ENCODE measurements at places on chromosomes 11 and 22.

DNA sequence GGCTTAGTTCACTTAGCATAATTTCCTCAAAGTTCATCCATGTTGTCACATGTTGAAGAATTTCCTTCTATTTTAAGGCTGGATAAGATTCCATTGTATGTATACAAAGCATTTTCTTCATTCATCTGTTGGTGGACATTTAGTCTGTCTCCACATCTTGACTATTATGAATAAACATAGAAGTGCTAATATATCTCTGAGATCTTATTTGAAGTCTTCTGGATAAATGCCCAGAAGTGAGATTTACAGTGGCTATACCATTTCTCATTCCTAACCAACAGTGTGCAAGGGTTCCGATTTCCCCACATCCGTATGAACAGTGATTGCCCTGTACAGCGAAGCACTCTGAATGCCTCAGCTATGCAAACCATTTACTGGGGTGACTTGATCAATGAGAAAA is 6.6 kb upstream of the ZFTA start:
- DNase-seq = no peak

GRCh38 chr11:69427906-69428880 is 53.3 kb upstream of the LINC01488 start:
- no peak for DNase-seq

DNA sequence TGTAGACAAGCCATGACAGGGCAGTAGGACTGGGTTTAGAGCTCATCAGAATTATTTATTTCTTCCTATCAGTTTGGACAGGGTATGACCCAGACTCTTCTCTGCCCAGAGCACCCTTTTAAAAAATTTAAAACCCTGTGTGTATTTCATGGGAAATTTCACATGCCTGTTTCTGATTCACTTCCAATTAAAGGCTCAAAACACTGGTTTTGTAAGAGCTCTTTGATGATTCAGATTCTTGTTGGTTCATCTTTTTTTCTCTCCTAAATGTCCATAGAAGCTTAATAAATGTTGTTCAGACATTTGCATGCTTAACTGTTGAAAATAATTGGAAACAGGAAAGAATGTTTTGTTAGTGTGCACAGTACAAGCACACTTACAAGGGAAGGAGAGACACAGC is 13.8 kb downstream of the FLI1 start:
- DNase-seq = no peak

DNA sequence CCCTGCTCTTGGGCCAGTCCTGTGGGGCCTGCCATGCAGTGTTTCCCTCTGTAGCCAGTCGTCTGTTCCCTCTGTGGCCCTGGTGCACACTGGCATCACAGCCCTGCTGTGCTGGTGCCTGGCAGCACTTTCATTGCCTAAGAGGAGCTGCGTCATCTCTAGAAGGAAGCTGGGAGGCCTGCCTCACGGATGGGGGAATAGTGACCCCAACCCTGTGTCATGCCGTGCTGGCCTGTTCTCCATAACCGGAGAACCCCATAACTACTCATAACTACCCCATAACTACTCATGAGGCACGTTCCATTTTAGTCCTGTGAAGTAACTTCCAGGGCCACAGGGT is 14.0 kb downstream of the RAB36 start:
- DNase-seq = no peak

GRCh38 chr11:22670830-22671229 is 4.4 kb downstream of the GAS2 start:
- DNase-seq = no peak

DNA sequence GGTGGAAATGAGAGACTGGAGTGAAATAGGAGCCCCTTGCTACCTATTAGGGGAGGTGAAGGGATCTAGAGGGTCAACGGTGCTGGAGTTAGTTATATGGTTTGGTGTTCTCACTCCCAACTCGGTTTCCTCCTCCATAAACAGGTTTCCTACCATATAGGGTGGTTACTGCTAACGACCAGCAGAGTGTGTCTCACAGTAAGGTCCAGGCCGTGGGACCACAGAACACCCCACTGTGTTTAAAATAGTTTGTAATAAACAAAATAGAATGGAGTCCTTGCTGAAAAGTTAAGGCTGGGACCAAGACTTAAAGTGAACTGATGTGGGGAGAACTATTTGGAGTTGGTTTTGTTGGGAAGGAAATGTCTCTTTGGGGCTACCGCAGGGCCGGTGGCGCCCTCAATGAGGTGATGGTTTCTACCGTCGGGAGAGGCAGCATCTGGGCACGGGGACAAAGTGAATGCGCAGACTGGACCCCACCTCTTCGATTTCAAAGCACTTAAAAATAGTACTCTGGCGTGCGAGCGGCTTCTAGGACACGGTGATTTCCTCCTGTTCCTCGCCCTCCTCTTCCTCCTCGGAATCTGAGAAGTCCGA is 4.5 kb downstream of the DBX1 start:
- DNase-seq = no peak

DNA sequence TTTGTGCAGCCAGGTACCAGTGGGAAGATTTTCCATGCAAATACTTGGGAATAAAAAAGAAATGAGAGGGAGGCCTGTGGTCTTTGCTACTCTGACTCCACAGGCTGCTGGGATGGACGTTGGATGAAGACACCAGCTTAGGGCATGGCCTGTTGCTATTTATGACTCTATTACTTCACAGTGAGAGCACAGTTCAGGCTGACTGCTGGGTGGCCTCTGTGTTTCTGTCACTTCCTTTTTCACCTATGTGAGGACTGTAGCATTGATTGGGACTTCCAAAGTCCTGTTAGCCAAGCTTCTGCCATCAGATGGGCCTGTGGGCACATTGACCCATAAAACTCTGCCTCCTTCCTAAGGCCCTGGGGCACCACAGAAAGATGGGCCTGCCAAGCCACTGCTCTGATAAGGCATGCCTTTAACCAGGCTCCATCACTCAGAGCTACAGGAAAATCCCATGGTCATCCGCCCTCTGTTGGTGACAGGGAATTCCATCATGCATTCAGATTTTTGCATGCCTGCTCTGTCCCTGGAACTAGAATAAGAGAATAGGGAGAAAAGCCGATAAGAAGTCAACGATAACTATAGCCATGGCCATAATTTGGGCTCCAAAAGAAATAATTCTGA is 64.6 kb downstream of the KCNJ1 start:
- DNase-seq = no peak

- DNase-seq = peak; percentile 27
Measured at GRCh38 chr11:45252134-45252856, 33.8 kb downstream of the SYT13 start.

DNA sequence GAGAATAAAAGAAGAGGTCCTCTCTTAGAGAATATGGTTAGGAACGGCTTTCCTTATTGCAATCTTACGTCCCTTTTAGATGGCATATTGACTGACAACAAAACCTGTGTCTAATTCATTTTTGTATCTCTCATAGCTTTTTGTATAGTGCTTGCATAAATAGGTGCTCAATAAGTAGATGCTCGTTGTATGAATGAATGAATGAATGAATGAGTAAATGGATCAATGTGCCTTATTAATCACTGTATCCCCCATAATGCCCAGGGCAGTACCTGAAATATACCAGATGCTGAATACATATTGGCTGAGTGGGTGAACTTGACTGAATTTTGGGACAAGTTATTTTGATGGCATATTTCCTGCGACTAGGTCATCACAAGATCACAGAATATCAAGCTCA is 97.9 kb downstream of the SERGEF start:
- DNase-seq = no peak

DNA sequence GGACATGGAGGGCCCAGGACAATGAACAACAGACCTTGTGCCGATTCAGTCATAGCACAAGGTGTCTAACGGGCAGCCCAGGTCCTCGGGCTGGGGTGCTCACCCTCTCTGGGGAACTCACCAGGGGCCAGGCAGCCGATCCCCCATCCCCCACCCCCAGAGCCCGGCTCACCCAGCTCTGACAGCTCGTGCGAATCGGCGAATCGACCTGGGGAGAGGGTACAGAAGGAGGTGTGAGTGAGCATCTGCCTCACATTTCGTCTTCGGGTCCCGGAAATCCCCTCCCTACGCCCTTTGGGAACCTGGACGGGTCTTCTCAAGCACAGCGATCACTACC is 423 bp downstream of the PEX16 start:
- no peak for DNase-seq

DNA sequence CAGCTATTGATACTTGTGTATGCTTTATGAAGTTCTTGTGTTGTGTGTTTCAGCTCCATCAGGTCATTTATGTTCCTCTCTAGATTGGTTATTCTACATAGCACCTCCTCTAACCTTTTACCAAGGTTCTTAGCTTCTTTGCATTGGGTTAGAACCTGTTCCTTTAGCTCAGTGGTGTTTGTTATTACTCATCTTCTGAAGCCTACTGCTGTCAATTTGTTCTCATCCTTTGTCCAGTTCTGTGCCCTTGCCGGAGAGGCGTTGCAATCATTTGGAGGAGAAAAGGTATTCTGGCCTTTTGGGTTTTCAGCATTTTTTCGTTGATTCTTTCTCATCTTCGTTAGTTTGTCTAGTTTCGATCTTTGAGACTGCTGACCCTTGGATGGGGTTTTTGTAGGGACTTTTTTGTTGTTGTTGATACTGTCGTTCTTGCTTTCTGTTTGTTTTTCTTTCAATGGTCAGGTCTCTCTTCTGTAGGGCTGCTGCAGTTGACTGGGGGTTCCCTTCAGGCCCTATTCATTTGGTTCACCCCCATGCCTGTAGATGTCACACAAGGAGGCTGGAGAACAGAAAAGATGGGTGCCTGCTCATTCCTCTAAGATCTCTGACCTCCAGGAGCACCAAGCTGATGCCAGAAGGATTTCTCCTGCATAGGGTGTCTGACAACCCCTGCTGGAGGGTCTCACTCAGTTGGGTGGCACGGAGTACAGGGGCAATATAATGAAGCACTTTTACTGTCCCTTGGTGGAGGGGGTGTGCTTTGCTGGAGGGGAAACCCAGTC is 35.9 kb upstream of the MUC15 start:
- no peak for DNase-seq

GRCh38 chr11:78812513-78813293 is 238.0 kb upstream of the NARS2 start:
- DNase-seq = no peak

GRCh38 chr11:88632163-88632562 is 294.6 kb upstream of the CTSC start:
- DNase-seq = no peak

Data from stimulated activated effector memory CD8-positive, alpha-beta T cell treated with anti-CD3 and anti-CD28 coated beads, Interleukin-12 subunit alpha, Interleukin-12 subunit beta, amount 100 ng/mL, for 72 hours (primary cell).